ENCODE measurements at places on chromosomes 3 and 15.

- no peak for DNase-seq
Observed at GRCh38 chr3:184066211-184066610, 13.4 kb downstream of the HTR3C start.

DNA sequence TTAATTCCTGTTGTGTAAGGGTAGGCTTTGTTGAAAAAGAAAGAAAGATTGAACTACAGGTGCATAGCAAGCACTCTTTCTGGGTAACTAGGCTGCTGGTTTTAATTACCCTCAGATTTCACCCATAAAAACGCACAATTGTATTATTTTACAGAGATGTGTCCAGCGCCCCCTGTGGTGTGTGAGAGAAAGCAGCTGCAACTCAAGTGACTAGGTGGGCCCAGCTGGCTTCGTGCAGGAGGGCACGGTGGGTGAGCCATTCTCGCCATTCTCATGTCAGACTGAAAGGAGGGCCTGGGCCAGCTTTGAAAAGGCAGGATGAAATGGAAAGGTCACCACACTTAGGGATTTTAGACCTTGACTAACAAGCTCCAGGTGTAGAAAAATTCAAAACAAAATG lies 122.6 kb downstream of the LRIG1 start:
- DNase-seq: peak; percentile 18

DNA sequence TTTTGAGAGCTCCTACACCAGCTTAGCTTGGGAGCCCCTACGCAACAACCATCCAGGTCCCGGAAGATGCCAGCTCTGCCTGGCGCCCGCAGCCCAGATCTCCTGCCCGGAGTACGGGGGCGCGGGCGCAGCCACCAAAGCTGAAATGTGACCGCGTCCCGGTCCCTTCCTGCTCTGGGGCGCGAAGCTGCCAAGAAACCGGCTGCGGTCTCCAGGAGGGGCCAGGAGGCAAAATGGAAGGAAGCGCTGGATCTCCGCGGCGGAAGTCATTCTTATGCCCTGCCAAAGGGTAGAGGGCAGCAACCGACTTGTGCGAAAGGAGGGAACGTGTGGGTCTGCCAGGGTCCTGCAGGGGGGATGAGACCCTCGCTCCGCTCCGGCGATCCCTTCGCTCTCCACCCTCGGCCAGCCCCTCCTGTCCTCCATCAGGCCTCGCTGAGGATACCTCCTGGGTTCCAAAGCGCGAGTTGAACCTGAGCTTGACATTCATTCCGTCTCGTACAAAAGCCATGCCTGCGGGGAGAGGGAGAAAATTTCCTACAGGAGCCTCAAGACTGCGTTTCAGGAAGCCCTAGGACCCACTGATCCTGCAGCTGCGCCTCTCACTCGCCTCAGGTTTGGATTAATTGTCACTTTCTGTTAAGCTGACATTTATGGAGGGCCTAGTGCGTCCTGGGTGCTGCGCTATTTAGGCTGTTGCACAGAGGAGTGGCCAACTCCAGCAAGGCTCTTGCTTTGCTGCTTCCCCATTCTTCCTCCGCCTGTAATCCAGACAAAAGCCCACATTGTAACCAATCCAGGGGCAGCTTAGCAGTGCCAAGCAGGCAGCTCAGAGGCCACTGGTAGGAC lies 98.3 kb upstream of the VGLL3 start:
- peak; percentile 31 for DNase-seq

DNA sequence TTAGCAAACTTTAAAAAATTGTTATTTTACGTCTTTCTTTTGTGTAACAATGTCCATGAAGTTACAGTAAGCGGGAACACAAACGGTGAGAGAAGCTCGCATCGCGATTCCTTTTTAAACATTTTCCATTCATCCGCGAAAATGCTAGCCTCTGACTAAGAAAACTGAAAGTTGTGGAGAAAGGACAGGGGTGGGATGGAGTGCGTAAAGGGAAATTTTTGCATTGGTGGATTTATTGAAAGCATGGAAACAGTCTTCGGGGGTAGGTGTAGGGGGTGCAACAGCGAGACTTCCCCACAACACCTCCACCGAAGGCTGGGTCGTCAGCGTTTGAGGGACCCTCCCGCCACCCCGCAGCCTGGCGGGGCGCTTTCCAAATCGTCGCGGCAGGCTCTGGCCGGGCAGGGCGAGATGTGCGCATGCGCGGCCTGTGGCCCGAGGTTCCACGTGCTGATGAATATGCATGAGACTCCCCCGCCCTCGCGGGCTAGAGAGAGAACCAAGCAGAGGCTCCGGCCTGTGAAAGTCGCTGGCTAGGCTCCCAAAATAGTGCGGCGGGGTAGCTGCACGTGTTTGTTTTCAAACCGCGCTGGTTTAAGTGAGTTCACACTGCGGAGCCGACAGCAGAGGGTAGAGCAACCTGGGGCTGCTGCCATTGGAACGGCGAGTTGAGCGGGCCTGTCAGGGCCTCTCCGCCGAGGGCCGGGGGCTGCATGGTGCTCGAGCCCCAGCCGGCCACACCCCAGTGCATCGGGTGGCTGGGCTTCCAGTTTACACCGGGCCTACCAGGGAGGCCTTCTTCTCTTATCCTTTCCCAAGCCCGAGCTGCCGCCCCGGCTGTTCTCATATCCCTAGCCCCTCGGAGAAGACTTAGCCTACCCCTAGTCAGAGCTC lies 9.9 kb downstream of the ZIC1 start:
- DNase-seq: peak; percentile 59

DNA sequence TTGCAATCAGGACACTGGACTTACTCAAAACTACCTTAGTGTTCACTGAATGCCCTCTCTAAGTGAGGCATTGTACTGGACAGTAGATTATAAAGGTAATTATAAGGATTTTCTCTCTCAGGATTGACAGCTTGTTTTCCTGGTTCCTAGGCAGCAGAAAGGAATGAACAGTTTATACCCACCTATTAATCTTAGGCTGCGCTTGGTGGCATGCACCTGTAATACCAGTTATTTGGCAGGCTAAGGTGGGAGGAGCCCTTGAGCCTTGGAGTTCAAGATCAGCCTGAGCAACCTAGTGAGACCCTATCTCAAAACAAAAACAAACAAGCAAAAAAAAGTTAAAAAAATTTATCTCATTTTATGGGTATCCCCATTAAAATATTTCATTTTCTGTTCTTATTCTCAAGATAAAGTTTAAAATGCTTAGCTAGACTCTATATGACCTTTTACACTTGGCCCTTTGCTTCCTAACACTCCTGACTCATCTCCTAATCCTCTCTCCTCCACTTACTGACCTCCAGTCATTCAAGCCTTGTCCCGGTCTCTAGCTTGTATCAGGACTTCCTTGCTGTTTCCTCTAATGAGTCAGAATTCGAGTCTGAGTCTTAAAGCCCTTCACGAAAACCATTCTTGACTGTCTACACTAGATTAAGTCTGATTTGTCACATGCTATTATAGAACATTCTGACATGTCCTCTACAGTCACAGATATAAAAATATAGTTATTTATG lies 348.6 kb downstream of the NLGN1 start:
- DNase-seq: peak; percentile 4

GRCh38 chr3:122502139-122502538 lies 12.6 kb downstream of the KPNA1 start:
- no peak for DNase-seq

DNA sequence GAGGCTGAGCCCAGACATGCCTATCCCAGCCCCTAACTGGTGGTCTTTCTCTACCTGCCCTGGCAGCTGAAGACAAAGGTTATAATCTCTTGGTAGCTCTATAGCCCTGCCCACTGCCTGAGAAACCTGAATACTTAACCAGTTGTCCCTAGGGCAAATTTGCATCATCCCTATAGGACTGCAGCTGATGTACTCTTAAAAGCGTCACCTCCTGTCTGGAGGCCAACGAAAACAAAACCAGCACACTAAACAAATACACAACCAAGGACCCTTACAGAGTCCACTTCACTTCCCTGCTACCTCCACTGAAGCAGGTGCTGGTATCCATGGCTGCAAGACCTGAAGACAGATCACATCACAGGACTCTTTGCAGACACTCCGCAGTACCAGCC lies 98.0 kb downstream of the KCNAB1 start:
- DNase-seq: no peak

DNA sequence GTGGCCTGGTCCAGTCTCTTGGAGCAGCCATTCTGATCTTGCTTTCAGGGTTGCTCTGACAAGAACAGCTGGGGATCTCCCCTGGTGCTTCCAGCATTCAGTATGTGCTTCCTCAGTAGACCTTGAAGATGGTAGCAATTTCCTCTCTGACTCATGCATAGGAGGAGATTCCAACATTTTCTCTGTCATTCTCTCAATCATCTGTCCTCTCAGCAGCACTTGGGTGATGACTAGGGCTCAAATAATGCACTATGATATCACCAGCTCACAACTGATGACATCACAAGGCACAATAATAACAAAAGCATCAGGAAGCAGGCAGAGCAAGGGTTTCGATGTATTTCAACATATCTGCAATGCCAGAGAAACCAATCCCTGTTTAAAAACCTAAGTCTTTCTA lies 52.7 kb downstream of the NFKBIZ start:
- peak; percentile 60 for DNase-seq

GRCh38 chr3:25748189-25748588 lies 35.1 kb downstream of the NGLY1 start:
- DNase-seq: no peak

DNA sequence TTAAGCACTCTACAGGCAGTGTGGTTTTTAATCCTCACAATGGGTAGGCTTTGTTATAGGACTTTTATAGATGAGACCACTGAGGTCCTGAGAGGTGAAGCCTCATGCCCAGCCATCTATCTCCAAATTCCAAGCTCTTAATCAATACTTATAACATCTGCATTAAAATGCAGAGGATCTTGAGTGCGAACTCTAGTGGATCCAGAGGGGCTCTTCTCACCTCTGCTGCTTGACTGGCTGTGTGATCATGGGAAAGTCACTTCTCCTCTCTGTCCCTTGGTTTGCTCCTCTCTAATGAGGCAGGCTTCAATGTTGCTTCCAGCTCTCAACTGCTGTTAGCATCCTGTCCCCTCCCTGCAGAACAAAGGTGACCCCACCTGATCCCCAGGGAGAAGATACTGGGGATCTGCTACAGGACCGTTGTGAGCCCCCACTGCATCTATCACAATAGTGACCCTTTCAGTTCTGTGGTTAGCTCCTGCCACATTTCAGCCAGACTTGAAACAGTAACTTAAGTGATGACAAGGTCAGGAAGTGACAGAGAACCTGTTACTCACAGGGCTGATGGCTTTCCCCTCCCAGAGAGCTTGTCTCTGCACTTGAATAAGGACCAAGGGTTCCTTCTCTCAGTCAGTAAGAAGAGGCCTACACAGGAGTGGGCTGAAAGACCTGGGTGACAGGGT lies 1.3 kb downstream of the SLC27A2 start:
- no peak for DNase-seq

DNA sequence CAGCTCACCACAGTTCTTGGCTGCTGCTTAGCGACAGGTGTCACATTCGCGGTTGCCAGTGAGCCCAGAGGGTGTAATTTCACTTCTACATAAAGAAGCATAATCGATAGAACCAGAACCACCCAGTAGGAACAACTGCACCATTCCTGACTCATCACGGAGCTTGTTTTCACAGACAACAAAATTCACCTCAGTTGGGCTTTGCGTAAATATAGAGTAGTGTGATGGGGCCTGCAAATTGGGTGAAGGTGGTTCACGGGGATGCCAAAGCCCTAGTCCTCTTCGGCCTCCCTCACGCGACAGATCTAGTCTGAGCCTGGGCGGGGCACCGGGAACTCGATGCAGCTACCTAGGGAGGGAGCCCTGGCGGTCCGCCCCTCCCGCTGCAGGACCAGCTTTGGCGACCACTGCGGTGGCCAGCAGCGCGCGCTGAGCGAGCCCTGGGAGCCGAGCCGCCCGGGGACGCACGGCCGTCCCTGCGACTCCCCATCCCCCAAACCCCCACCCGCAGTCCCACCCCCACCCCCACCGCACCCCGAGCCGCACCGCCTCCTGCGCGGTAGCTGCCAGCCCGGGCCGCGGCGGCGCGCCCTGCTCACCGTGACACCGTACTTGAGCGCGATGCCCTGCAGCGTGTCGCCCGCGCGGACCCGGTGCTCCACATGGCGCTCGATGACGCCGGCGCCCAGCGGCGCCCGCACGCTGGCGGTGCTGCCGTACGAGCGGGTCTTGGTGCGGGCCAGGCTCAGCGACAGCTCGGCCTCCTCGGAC lies 519 bp downstream of the LYSMD2 start:
- peak; percentile 21 for DNase-seq

GRCh38 chr3:146449076-146449475 lies 20.3 kb downstream of the PLSCR2 start:
- DNase-seq: no peak

DNA sequence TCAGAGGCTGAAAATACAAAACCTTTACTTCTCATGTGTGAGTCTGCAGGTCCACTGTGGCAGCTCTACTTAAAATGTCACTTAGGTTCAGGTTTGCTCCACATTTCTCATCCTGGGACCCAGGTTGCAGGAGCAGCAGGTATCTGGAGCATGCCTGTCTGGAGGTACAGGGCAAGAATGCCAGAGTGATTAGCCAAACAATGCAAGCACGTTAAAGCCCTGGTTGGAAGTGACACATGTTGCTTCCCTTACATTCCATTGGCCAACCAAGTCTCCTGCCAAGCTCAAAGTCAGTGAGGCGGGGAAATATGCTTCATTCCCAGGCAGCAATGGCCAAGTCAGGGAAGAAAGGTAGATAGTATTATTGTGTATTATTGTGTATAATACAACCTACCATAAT lies 76.8 kb upstream of the ARL6 start:
- DNase-seq: no peak

GRCh38 chr3:167887096-167887495 lies 151.6 kb downstream of the SERPINI1 start:
- no peak for DNase-seq

- DNase-seq: peak; percentile 82
Observed at GRCh38 chr15:44536302-44536961, 515 bp upstream of the EIF3J start.

DNA sequence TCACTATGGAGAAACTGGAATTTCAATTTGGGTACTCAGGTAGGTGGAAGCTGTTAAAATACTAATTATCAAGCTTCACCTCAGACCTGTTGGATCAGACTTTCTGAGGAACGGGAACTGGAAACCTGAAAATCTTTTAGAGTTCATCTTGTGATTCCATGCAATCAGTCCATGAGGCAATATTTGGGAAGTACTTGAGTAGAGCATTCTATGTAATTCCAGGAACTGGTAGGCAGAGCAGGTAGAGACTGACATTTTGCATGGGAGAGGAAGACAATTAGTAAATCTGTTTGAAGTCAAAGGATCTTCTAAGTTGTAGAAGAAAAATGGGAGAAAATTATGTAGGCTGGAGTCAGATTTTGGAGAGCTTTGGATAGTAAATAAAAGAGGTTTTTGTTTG lies 43.1 kb downstream of the FGF7 start:
- no peak for DNase-seq

GRCh38 chr15:85404918-85405866 lies 24.8 kb downstream of the AKAP13 start:
- no peak for DNase-seq

- no peak for DNase-seq
Observed at GRCh38 chr3:107142171-107142570, 235.1 kb upstream of the CCDC54 start.

DNA sequence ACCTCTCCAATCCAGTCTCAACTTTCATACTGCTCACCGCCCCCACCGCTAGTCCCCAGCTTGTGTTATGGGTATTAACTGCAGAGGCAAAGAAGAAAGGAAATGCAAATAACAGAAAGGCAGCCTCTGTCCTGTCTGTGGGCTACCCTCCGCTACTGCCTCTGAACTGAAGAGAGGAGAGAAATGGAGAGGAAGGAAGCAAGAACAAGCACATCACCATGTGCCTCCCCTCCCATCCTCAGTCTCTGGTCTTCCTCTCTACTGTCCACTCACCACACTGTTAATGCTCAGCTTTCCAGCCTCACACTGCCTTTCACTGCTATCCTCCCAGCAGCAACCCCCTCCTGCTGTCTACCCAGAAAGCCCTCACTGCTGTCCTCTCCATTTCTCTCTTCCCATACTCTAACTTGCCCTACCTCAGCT lies 139.0 kb upstream of the SLC2A2 start:
- no peak for DNase-seq

- peak; percentile 64 for DNase-seq
Observed at GRCh38 chr15:28960979-28961378, 75.2 kb downstream of the APBA2 start.
